ENCODE measurements at places on chromosomes 16 and 17.
A peak's percentile ranks its signal among the peaks of the same experiment; 100 is the strongest.

DNA sequence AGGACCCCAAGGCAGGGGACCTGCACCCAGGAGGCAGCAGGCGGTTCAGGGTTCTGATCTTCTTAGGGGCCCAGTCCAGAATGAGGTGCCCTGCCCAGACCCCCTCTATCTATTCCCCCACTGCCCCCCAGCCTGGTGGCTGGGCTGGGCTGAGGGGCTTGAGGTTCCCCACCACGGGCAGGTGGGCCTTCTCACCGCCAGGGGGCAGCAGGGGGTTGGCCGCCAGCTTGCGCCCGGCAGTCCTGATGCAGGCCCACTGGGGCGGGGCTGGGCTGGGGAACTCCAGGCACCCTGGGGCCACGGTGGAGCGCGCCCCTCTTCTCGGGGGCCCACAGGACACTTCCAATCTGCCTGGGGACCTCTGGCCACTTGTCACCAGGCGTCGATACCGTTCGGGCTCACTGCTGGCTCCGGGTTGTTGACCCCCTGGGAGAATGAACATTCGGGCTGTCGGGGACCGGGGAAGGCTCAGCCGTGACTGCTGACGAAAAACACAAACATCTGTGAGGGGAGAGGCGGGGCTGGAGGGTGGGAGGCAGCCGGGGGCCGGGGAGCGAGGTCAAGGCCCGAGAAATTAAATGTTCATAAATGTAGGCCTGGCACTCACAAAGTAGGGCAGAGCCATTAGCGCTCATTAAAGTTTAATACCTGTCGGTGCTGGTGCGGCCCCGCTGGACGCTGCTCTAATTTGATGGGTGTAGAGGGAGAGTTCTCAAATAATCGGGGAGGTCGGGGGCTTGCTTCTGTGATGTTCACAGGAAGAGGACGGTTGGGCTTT lies 219.3 kb upstream of the GSE1 start:
- no peak for DNase-seq

DNA sequence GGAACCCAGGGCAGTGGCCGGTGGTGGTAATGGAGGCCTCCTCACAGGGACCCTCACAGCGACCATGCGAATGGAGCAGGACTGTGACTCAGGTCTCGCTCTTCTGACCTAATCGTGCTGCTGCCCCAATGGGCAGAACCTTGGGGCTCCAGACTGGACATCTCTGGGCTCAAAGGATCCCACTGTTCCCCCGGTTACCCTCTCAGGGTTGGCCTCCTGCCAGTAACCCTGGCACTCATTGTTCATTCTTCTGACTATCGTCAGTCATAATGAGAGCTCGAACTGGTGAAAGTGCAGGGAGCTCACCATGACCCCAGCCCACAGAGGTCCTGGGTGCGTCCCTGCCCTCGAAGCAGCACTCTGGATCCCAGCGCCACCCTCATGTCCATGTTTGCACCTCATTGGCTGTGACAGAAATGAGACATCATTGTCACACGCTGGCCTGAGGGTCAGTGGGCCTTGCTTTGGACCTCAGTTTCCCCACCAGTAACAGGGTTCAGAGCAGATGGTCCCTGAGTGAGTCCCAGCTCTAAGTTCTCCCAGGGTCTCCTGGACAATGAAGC lies 4.0 kb upstream of the NPRL3 start:
- no peak for DNase-seq

DNA sequence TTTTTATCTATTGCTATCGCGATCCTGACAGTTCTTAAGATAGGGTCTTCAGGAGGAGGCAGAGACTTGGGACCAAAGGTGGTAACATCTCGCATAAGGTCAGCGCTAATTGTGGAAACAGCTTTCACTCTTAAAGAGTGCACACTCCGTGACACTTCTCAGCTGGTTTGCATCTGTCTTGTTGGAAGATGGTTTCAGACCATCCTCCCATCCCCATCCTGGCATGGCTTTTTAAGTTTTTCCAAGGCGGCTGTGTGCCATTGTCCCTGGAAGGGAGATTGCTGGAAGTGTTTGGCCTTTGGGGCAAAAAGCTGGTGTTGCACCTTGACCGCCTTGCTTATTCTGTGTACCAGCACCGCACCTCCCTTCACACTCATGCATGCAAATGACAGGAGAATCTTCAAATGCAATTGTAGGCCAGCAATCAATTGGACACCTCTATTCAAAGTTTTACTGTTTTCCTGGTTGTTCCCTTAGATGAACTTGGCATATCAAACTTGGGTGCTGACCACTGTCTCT lies 1.5 kb downstream of the SOCS7 start:
- no peak for DNase-seq

DNA sequence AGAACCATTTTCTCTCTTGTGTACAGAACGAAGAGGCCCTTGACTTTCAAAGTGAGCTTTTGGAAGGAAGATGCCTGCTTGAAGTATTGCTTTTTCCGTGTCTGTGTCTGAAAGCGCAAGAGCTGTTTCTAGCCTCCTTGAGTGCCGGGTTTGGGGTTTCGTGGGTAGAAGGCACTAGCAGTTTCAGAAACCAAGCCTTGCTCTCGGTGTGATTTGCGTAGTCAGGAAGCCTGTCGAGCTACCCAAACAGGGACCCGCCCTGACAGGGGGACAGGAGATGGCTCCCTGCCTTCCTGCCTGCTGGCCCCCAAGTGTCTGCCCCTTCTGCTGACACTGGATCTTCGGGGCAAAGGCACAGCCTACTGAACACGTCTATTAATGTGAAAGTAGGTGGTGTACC lies 322.0 kb downstream of the MAF start:
- DNase-seq, result no peak

DNA sequence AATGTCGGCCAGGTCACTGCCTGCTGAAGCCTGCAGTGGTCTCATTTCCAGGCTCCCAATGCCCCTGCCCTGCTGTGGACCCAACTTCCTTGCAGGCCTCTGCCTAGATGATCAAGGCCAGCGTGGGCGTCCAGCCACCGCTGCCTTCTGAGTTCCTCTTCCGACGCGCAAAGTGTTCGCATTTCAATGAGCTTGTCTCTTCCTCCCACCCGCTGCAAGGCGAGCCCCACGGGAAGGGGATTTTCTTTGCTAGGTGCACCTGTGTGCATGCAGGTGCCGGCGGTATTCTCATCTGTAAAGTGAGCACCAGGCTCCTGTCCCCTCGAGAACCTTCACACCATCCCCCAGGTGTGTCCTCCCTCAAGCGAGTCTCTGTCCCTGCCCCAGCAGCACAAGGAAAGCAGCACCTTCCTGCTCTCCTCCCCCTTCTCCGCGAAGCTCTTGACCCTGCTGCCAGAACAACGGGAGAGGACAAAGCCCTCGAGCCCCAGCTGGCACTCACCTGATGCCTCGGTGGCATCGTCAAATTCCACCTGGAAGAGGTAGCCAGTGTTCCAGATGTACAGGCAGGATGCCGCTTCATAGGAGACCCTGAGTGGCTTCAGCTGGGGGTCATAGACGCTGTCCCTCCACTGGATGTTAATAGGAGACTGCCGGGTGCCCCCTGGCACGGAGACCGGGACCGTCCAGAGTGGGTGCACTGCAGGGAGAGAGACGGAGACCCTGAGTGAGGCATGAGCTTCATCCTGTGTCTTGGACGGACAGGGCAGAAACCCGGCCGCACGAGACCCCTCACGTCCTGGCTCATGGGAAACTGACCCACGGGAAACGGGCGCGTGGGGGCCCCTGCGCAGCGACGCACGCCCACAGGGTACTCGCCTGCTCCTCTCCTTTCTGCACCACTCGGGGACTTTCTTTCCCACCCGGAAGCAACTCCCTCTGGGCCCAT lies 9.8 kb downstream of the CA5A start:
- DNase-seq, result no peak

DNA sequence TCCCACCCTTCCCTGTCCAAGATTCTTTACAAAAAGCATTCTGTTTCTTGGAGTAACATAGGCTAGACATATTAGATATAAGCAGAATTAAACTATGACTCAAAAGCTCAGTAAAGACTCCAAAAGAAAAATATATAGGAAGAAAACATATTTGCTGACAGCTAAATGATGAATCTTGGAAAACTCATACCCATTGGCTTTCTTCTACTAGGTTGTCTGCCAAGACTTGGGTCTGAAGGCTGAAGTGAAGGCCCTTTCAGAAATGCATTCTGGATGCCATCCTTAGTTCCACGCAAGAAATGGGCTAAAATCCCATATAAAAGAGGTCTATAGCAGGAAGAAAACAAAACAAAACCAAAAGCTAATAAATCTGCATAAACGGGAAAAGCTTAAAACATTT lies 15.1 kb downstream of the CEP20 start:
- DNase-seq, result no peak

GRCh38 chr17:9016941-9017552 lies 4.3 kb upstream of the NTN1 start:
- DNase-seq, result no peak

- DNase-seq, result peak; percentile 94
Observed at GRCh38 chr17:56184650-56185049, 31.4 kb downstream of the ANKFN1 start.

- no peak for DNase-seq
Observed at GRCh38 chr16:88333848-88334777, 48.6 kb upstream of the ZNF469 start.

DNA sequence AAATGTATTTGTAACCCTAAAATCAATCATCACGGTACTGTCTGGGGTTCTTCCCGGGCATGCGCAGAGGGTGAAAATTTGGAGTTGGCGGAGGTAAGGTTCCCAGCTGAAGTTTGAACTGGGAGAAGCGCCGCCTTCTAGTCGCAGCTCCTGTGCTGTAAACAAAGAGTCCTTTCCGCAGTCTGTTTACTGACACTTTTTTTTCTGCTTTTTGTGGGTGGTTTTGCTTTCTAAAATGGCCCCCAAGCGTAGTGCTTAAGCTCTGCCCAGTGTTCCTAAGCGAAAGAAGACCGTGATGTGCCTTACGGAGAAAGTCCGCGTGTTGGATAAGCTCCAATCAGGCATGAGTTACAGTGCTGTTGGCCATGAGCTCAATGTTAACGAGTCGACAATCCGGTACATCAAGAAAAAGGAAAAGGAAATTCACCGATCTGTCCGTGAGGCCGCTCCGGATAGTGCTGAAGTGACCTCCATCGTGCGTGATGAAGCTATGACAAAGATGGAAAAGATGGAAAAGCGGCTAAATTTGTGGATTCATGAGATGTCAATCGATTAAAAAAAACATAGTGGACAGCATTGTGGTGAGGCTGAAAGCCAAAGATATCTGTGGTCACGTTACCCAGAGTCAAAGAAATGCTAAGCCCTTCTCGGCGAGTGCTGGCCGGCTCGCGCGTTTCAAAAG lies 570 bp upstream of the CFDP1 start:
- DNase-seq, result no peak

DNA sequence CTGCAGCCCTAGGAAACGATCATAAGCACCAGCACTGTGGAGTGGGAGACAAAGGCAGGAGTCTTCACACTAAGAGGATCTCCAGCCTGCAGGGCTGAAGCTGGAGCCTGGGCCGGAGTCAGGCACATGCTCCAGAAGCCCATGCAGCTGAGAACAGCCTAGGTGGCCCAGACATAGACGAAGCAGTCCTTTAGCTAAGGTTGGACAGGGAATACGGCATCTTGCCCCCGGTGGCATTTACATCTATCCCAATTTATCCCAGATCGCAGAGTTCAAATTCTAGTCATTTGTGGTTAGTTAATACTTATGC lies 13.9 kb downstream of the TSPOAP1 start:
- DNase-seq, result no peak

- no peak for DNase-seq
Observed at GRCh38 chr17:72878975-72879660, 213.4 kb downstream of the SLC39A11 start.
